ENCODE measurements at places on chromosomes 16 and 17.

DNA sequence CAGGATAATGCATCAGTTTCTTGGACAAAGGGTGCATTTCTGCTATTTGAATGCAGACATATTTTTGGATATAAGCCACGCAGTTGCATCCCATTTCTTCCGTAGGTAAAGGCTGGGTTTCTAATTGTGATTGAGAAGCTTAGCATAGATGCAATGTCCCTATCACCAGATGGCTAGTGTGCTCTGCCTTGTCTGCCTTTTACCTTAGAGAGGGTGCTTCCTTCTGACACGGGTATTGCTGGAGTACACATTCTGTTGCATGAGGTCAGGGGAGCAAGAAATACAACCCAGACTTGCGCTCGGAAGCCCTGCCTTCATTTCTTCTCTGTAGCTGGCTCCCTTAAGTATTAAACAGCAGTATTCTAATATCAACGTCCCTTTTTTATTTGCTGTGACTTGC is 337.4 kb downstream of the WWOX start:
- no peak for DNase-seq

- no peak for DNase-seq
Measured at GRCh38 chr16:67277999-67278772, 1.1 kb upstream of the PLEKHG4 start.

DNA sequence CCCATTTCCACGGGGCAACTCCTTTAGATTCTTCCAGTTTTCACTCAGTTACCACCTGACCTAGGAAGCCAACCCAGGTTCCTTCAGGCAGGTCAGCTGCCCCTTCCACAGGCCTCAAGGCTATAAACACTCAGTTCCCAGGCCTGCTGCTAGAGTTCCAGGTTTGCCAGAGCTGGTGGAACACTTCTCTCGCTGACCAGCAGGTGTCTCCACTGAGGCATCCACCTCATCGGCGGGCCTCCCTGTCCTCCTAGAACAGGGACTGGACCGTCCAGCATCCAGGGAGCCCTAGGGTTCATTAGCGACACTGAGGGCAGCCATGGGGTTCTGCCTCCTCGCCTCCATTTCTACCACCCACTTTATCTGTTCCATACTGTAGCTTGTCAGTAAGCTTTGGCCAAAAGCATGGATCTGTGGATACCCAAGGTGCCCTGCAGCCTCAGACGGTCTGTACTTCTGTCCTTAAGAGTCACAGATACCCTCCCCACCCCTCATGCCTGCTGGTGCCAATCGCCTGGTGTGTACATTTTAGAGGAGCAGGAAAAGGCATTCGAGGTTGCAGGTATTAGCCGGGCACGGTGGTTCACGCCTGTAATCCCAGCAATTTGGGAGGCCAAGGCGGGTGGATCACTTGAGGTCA is 29.0 kb downstream of the PIMREG start:
- DNase-seq: peak; percentile 27

GRCh38 chr17:54426296-54426886 is 474.3 kb upstream of the TOM1L1 start:
- DNase-seq: no peak

DNA sequence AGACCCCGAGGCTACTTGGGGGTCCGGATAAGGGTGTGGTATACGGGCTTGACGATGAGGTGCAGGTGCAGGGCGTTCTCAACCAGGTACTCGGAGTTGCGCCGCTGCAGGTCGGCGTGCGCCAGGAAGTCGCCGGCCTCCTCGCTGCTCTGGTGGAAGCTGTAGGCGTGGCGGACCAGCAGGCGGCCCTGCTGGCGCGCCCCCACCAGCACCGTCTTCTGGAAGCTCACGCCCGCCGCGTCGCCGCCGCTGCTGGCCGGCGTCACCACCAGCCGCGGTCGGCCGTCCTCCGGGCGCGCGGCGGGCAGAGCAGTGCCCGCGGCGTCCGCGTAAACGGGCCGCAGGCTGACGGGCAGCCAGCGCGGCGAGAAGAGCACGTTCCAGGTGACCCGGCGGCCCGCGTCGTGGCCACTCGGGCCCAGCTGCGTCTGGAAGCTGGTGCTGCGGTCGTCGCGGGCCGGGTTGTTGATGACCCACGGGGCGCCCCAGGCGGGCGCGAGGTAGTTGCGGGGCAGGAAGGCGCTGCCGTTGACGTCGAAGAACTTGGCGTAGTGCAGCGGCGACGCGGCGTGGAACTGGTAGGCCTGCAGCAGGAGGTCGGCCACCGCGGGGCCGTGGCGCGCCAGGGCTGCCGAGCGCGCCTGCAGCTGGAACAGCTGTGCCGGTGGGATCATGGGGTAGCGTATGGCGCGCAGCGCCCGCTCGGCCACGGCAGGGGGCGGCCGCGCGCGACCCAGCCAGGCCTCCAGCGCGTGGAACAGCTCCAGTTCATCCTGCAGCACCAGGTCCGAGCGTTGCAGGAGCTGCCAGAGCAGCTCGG is 4.8 kb downstream of the BTBD17 start:
- DNase-seq: no peak

GRCh38 chr16:48479329-48479728 is 94.1 kb upstream of the SIAH1 start:
- DNase-seq: no peak

DNA sequence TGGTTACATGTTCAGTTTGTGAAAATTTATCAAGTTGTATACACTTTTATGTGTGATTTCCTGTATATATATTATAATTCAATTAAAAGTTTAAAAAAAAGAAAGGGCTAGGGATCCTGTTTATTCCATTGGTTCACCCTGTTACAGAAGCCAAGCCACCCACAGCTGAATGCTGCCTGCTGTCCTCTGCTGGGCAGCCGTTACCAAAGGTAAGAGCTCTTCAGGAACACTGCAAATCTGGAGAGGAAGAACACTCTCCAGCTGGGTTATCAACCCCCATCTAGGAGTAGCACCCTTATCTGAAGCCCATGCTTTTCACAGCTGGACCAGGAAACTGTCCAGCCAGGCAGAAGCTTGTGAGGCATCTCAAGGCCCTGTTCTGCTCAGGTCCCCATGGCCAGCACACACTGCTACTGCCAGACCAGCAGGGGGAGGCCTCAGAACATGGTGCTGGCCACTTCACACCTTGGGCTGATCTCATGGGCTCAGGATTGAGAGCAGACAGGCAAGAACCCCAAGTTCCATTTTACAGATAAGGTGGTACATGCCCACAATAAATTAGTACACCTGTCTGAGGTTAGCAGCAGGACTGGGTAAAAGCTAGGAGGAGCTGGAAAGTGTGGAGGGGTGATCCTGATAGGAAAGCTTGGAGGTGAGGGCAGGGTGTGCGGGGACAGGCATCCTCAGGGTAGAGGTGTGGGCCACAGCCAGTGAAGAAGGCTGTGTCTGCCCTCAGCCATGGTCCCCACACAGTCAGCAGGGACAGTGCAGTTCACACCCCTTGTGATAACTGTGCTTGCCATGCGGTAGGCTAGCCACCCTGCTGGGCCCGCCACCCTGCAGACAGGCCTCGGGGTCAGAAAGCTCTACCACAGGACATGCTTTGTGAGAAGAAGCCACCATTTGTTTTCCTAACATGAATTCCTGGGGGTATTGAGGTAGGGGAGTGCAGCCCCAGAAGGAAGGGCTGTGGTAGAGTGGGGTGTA is 54.3 kb upstream of the SREBF1 start:
- no peak for DNase-seq

GRCh38 chr17:2872282-2872681 is 76.0 kb downstream of the RAP1GAP2 start:
- DNase-seq: no peak

DNA sequence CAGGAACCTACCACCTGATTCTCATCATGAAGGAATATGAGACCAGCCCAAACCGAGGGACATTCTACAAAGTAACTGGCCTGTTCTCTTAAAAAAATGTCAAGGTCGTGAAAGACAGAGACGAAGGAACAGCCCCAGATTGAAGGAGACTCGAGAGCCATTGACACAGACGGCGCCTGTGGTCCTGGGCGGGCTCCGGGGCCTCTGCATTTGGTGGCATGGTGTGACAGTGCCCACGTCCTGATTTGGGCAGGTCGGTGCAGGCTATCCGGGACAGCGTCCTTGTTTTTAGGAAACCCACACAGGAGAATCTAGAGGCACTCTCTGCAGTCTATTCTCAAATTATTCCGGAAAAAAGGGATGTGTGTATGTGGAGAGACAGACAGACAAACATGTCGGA is 64.1 kb downstream of the ADCY9 start:
- DNase-seq: no peak

DNA sequence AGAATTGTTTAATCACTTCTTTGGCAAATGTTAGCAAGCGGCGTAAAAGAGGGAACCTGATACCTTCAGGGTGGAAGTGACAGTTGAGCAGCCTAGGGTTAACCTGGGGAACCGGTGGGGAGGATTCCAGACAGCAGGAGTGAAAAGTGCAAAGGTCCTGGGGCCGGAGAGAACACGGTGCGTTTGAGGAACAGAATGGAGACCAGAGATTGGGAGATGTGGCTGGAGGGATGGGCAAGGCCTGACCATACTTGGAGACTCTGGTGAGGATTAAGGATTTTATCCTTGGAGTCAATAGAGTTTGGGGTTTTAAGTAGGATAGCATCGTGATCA is 2.3 kb upstream of the ZNF500 start:
- DNase-seq: no peak

- DNase-seq: no peak
Measured at GRCh38 chr17:1960545-1960912, 64.6 kb downstream of the RTN4RL1 start.

GRCh38 chr16:49531425-49531824 is 157.8 kb downstream of the C16orf78 start:
- no peak for DNase-seq

DNA sequence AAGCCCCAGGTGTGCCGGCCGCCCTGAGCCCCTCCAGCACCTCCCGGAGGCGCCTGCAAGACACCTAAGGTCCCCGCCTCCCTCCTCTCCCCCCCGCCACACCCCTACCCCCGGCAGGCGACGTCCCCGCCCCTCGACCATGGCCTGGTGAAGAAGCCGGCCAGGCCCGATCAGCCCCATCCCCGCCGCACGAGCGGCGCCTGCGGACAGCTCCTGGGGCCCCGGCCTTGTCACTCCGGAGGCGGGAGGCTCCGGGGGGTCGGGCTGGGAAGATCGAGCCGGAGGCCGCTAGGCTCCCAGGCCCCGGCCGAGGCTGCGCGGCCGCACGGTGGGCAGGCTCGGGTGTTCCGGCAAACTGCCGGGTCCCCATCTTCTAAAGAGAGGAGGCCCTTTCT is 405 bp upstream of the ACE start:
- DNase-seq: no peak

- DNase-seq: no peak
Measured at GRCh38 chr16:15539197-15539596, 103.8 kb downstream of the MARF1 start.

DNA sequence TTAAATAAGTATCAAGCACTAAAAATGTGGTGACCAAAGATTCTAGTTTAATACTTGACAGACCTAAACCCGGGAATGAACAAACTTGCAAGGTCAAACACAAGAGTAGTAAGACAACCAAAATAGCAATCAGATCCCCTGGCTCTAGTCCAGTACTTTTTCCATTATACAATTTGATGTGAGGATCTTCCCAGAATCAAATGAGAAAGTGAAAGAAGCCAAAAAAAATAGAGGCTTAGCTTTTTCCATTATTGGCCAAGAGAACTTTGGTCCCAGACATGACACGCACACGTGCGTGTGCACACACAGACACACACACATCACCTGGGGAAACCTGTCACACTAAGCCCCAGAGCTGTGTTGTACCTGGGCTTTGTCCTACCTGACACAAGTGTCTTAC is 300.6 kb upstream of the CDH5 start:
- no peak for DNase-seq

DNA sequence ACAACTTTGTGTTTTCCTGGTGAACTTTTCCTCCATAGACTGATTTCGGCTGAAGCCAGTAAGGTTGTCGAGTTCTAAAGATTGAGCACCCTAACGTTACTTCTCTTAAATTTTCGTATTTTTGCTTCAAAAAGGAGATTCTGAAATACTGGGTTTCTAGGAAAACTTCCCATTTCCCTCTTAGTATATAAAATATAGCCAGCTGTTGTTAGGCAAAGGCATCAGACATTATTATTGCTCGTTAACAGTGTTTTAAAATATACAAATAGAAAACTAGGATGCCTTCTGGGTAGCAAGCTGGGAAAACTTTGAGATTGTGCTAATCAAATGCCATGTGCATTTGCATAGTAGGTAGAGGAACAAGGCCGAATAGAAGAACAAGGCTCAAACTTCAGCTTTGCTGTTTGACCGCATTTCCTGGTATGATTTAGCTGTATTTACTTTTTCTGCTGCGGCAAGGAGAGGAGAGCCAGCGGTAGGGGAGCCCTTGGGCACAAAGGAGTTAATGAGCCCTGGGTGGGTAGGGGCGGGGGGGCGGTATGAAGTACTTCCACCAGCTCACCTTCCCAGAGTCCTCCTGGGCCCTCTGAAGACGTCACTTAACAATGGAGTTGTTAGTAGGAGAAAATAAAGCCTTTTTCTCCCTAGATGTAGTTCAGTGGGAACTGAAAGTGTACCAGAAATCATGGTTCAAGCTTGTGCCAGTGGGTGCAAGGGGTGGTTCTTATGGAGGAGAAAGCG is 151.9 kb downstream of the MSI2 start:
- DNase-seq: no peak

DNA sequence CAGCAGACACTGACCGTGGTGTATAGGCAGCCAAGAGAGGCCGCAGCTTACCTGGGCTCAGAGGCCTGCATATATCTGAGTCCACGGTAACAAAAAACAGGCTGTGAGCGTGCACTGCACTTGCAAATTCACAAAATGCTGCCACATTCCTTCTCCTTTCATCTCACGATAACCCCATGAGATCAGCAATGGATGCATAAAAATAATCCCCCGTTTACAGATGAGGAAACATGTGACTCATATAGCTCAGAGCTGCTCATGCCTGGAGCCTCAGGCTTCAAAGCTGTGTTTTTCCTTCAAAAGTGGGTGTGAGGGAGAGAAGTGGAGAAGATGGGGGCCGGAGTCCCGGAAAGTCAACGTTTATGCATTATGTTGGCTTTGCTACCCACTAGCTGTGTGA is 118.3 kb upstream of the FOXF1 start:
- DNase-seq: no peak

- no peak for DNase-seq
Measured at GRCh38 chr17:41806685-41807445, 4.9 kb downstream of the P3H4 start.

DNA sequence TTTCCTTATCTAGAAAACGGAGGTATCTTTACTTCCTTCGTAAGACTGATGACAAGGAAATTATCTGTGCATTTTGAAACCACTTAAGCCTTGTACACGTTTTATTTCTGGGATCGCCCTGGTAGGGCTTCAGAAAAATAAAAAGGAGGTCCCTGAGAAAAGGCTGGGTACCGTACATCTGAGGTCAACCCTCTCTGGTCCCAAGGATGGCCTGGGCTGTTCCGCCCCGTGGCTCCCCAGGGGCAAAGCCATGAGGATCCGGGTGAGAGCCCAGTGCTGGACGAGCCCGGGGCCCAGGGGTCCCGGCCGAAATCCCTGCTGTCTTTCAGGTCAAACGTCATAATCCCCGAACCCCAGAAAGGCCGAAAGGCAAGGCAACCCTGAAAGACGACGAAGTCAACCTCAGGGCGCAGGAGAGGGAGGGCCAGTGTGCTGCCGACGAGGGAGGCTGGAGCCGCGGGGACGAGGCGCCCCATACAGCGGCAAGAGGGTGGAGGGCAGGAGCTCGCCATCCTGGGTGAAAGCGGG is 656 bp upstream of the FUS start:
- no peak for DNase-seq

GRCh38 chr16:89599451-89599858 is 14.0 kb upstream of the DPEP1 start:
- DNase-seq: no peak
